ENCODE measurements at places on chromosomes 5 and 9.

DNA sequence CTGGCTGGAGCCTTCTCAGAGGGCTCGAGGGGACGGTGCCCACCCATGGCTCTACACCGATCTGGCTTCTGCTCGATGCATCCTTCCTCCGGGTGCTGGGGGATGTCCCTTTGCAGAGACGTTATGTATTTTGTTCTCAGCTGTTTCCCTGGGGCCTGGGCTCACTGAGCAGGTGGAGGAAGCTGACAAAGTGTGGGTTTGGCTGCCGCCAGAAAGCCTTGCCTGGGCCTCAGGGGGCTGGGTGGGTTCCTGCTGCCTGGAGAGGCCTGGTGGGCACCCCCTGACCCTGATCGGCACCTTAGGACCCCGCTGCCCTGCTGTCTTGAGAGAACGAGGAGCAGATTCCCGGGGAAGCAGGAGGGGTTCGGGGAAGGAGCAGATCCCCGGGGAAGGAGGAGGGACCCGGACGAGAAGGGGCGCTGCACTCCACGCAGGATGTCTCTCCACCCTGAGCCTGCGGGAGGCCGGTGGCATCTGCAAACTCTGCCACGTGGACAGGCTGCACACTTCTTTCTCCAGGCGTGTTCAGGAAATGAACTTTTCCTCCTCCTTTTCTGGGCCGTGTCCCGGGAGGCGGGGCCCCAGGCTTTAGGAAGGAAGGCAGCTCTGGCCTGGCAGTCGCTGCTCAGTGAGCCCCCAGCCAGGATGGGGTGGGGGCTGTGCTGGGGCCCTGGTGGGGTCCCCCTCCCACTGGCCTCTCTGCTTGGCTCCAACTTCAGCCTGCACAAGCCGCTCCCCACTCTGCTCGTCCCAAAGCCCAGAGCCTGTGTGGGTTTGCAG is 148.9 kb downstream of the RXRA start:
- peak; percentile 52 for DNase-seq

DNA sequence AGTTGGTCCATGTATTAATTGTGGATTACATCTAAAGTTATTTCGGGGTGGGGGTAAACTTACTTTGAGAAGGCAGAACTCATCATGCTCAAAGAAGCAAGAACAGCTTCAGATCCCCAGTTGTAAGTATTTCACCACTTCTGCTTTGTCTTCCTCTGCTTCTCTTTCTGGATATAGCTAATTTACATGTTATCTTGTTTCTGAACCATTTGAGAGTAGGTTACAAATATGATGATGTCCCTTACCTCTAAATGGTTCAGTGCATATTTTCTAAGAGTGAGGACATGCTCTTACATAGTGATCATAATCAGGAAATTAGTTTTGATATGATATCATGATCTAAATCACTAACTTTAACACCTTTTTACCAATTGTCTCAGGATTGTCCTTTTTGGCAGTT is 11.9 kb downstream of the TRIO start:
- no peak for DNase-seq

DNA sequence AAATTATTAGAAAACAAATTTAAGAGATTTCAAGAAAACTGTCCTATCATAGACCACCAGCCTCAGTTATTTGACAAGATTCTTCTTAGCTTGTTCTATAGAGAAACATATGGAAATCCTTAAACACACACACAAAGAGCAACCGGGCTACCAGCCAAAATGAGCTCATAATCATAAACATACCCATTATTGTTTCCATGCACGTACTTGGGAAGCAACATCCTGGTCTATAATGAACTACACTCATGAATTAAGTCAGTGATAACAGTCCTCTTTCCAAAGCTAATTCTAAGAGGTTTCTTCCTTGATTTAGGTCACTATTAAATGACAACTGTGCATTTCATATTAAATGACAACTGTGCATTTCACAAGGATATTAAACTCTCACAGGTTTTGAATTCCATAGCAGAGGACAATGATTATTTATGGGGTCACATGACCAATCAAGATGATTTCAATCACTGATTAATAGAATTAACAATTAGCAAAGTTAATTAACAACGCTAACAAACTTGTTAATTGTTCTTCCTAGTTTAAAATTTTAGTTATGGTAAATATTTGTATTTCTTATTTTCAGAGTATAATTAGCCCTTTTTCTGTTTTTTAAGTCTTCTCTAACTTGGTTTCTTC is 77.0 kb downstream of the OXCT1 start:
- no peak for DNase-seq

DNA sequence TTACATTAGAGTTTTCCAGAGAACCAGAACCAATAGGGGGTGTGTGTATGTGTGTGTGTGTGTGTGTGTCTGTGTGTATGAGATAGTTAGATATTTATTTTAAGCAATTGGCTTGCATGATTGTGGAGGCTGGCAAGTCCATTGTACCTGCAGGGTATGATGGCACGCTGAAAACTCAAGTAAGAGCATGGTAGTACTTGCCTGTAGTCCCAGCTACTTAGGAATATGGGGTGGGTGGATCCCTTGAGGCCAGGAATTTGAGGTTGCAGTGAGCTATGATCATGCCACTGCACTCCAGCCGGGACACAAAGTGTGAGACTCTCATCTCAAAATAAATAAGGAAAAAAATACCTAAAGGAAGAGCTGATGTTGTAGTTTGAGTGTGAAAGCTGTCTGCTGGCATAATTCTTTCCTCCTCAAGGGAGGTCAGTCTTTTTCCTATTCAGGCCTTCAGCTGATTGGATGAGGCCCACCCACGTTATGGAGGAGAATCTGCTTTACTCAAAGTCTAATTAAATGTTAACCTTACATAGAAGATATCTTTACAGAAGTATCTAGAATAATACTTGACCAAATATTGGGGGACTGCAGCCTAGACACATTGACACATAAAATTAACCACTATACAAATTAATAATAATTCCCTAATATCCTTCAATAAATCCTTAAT is 107.6 kb downstream of the FGF1 start:
- DNase-seq: no peak

GRCh38 chr9:99368341-99369326 is 146.6 kb downstream of the SEC61B start:
- no peak for DNase-seq

GRCh38 chr5:5979377-5979760 is 399.0 kb downstream of the MED10 start:
- DNase-seq: no peak

DNA sequence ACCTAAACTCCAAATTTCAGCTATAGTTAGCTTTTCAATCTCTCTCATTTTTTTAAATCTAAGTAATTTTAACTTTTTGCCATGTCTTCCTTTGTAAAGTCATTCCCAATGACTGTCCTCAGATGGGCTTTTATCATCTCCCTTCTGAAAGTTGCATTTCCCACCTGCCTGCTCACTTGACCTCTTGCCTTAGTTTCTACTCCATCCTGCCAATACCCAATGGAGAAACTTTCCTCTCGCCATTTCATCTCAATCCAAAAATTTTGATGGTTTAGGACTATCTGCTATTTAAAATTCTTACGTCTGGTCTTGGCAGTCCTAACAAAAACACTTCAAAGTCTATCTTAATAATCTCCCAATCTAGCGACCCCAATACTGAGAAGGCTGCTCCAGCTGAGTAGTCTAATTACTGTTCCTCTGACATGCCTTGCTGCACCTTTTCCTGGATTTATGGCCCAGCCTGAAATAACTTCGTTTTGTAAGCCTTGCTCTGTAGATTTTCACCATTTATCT is 231.3 kb downstream of the PRR16 start:
- no peak for DNase-seq

GRCh38 chr9:76572151-76572550 is 113.2 kb downstream of the GCNT1 start:
- DNase-seq: no peak

DNA sequence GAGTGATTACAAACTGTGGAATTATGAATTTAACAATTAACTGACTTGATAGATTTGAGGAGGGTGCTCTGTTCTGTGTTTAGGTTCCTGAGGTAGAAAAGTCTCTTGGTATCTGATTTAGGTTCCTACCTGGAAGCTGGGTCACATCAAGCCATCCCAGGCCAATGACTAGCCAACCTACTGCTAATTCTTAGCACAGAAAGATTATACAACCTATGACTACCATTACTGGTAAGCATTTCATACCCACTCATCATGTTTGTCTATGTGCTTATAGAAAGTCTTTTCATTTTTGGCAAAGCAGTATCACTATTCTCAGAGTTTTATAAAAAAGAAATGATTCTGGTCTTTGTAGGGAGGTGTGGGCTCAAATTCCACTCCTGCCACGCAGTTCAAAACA is 49.7 kb downstream of the GNAQ start:
- no peak for DNase-seq

GRCh38 chr9:5085993-5086392 is 99.4 kb downstream of the INSL6 start:
- DNase-seq: no peak

DNA sequence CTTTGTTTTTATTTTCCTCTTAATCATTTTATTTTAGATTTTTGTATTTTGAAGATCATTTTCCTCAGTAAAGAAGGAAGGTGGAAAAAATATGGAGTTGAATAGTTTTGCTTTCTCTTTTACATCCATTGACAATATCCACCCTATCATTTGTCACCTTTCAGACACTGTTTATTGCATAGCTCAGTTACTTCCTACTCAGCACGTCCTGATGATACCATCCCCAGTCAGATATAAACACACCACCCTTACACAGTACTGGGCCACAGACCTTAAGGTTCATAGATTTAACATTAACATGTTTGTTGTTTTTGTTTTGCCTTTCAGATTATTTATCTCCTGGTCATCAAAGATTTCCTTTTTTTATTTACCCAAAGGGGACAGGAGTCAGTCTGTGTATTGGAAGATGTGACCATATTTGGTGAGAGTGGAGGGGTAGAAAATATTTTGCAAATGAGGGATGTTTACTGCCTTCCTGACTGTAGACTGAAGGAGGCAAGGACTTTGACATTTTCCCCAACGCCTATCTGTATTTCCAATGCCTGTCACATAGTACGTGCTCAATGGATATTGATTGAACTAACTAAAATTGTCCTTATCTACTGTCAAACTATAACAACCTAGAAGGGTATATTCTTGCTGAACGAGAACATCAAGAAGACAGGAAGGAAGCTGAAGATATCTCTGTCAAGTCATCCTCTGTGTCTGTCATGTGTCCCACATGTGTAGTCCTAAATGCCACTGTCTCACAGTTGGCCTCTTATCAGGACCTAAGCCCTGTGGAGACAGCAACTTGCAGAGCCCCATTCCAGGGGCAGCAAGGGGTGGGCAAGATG is 15.6 kb downstream of the STX17 start:
- DNase-seq: no peak

- no peak for DNase-seq
Observed at GRCh38 chr5:90017239-90017638, 392.3 kb downstream of the CETN3 start.

- DNase-seq: no peak
Observed at GRCh38 chr5:52977264-52977897, 11.8 kb upstream of the ITGA2 start.

- no peak for DNase-seq
Observed at GRCh38 chr5:89596821-89597220, 713.8 kb upstream of the MEF2C start.

DNA sequence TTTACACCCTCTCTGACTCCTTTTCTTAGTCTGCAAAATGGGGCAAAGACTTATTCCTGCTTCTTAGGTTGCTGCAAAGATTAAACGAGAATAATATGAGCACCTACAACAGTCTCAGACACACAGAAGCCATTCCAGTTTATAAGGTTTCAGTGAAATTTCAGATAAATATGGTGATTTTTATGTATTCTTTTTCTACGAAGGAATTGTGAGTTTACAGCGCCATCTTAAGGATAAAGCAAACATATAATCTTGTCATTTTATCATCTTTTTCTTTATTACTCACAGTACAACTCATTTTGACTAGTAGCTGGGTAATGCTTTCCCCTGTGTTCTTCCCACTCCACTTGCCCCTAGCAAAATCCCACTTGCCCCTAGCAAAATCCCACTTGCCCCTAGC is 29.2 kb upstream of the SMC5 start:
- no peak for DNase-seq

GRCh38 chr9:34492051-34492450 is 30.7 kb downstream of the ENHO start:
- no peak for DNase-seq

DNA sequence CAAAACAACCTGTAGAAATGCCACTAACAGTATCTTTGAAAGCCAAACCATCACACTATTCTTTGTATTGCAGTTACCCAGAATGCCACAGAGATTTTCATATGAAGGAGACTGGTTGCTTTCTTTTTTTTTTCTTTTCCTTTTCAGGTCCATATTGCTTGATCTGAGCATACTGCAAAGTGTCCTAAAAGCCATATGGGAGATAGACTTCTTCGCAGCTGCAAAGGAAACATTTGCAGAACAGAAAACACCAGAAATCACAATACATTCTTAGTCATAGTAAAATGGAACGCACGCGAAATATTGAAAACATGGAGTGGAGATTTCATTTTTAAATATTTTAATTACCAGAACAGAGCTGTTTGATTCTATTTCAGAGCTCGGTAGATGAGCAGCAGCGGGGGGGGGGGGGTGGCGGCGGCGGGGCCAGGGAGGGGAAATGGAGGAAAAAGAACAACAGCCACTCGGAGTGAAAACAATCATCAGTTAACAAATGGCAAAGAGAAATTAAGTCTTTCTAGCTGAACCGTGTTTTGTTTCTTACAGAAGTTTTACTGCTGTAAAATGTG is 284.1 kb downstream of the NFIB start:
- DNase-seq: no peak

DNA sequence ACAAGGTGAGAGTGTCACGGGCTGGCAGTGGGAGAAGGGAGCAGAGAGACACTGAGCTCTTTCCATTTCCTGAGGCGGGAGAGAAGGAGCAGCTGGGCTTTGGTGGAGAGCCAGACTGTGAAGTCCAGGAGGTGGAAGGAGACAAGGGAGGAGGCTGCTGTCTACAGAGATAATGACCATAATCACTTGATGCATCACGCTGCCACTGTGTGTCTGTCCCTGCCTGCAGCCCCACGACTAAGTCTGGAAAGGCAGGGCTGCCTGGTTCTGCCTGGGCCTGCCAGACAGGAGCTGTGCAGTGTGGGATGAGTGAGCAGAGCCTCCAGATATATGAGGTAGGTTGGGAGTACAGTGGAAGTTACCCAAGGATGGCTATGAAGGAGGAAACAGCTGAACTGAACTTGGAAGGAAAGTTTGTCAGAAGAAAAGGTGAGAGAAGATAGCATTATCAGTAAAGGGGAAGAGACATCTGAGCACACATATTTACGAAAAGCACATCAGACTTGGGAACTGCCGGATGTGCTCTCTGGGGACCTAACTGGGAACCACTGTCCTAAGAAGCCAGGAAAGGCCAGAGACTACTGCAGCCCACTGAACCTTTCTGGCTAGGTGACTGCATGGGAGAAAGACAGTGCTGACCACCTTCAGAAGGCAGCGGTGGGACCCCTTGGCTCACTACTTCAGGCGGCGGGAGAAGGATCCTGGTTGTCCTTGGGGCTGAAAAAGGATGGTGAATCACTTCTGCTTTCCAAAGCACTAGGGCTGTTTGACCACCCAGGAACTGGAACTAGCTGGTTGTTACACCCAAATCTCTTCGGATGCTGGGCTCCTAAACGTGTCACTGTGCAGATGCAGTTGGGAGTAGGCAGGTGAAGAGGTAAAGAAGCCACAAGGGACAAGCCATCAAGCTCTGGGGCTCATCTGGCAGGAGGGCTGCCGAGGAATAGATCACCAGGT is 12.8 kb upstream of the DDX41 start:
- DNase-seq: no peak

Data from CD4-positive, alpha-beta T cell treated with Interleukin-1 beta for 1 hour (primary cell).